ENCODE measurements at places on chromosomes 11 and 22.

DNA sequence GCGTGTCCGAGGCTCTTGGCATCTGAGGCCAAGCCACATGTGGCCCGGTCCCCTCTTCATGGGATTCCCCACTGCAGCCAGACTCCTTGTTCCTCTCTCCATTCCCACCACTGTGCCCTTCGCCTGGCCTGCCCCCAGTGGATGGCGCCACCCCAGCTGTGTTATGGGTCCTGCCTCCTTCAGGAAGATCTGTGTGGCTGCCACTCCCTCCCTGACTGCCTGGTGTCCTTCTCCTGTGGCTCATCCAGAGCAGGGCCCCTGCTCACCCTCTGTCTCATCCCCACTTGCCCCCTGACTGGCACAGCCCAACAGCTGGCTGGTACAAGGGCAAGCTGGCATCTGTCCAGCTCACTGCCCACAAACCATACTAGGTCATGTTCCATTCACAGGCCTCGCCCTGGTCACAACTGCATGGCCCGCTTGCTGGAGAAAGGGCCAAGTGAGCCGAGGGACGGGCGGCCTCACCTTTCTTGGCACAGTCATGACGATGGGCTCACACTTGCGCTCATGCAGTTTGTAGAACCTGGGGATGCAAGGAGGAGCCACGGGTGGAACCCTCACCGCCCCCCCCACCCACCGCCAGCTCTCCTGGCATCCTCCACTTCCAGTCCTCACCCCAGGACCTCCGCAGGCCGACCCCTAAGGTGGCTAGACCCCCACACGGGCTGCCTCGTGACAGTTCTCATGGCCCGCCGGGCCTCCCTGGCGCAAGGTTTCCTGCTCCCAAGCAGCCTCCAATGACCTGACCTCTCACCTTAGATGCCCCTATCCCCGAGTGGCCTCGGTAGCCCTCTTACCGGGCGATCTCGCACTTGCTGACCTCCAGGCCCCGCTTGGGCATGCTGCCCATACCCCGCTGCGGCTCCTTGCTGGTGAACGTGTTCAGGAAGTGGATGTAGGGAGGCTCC lies 2.1 kb upstream of the PTPRCAP start:
- DNase-seq, result no peak

- no peak for DNase-seq
Measured at GRCh38 chr11:62451241-62451621, 32.4 kb downstream of the SCGB1A1 start.

DNA sequence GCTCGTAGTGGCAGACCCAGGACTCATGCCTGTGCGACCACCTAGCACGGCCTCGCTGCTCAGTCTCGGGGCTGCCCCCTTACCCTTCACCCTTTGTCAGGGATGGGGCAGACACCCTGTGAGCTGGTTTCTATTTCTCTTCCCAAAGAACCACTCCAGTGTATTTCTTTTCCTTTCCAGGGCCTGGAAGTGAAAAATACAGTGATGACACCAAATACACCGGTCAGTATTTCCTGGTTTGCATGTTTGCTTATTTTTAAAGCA lies 13.7 kb downstream of the TMEM121B start:
- no peak for DNase-seq

GRCh38 chr22:41684194-41684593 lies 4.5 kb downstream of the SNU13 start:
- DNase-seq, result no peak

DNA sequence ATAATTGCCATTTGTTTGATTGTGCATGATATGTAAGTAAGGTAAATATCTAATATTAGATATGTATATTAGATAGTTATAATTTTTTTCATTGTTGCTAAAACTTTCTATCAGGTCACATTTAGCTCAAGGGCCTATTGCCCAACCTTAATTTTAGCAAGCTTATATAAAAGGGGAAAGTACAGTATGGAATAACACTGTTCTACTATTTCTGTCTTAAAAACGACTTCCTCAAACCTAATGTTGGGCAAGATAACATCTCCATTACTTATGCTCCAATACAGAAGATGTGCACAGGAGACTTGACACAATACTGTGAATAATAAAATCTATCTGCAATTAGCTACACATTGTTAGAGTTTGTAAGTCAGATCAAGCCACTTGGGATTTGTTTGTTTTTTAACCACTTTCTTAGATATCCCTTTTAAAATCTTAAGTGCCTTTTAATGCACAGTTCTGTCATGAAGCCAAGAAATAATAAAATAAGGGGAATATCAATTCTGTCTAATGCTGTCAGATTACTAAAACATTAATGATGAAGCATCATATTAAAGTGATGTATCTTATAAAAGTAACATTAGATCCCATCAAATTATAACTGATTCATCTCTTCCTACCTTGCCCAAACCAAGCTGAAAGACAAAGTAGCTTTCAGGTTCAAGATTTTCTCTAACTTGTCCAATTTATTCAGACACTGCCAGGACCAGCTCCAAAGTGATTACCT lies 98.1 kb downstream of the SIK3 start:
- DNase-seq, result no peak

- no peak for DNase-seq
Measured at GRCh38 chr11:71349627-71350026, 97.2 kb upstream of the SHANK2 start.

DNA sequence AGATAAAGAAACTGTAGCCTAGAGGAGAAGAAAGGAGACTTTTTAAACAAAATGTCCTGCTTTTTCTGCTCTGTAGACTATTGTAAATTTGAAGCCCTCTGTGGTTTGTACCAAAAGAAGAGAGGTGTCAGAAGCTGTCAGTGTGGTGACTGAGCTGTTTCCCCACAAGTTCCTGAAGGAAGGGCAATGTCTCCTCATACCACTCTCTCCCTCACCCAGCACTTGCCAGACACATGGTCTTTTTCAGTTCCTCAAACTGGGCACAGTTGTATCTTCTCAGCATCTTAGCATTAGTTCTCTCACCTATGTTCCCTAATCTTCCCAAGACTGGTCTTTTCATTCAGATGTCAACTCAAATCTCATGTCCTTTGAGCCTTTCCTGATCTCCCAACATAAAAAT lies 4.3 kb downstream of the BCO2 start:
- no peak for DNase-seq

DNA sequence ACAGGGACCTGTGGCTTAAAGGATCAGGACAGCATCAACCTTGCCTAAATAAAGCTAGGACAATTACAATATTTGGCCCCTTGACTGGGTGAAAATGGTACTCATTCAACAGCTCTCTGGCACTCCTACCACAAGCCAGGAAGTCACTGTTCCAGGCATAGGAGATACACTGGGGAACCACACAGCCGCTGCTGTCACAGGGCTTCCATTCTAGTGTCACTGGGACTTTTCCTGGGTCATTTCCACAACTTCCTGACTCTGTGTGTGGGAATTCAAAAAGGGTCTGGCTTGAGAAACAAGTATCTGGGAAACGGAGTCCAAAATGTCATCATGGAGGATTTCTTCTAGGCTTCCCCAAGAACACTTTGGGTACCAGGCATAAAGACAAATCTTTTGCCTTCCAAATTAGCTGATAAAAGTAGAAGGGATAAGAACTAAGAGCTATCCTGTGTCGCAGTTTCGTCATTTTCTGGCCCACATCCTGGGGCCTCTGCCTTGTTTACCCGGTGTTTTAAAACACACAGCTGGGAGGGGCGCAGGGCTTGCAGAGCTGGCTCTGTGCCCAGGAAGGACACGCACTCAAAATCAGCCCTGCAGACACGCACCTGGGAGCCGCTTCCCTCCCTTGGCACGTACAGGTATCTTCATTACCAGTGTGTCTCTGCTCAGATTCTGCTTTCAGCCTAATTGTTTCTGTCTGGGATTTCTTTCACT lies 38.0 kb downstream of the TMEM45B start:
- DNase-seq, result no peak

GRCh38 chr11:118005224-118006152 lies 19.3 kb downstream of the IL10RA start:
- no peak for DNase-seq

DNA sequence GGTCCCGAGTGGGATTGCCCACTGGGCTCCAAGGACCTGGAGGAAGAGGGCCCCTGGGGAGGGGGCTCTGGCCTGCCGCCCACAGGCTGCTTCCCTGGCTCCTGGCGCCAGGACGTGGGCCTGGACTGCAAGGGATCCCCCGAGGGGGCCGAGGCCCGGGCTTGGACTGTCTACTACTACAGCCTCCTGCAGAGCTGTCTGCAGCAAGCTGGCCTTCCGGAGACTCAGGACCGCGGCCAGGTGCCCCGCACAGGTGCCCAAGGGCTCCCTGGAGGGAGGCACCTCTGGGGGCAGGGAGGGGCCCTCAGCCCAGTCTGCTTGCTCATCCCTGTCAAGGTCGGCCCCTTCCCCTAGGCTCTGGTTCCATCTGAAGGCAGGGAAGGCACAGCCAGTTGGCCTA lies 1.9 kb downstream of the CARNS1 start:
- no peak for DNase-seq

DNA sequence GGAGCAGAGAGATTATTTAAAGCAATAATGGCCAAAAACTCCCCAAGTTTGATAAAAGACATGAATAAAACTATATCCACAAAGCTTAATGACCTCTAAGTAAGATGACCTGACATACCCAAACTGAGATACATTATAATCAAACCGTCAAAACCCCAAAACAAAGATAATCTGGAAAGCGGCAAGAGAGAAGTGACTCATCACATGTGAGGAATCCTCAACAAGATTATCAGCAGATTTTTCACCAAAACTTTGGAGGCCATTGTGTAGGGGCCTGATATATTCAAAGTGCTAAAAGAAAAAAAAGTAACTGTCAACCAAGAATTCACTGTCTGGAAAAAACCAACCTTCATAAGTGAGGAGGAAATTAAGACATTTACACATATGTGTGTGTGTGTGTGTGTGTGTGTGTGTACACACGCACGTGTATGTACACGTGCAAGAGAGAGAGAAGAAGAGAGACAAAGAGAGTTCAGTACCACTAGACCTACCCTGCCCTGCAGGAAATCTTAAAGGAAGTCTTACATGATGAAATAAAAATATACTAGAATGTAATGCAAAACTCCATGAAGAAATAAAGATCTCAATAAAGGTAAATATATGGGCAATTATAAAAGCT lies 752.4 kb downstream of the NELL1 start:
- no peak for DNase-seq

DNA sequence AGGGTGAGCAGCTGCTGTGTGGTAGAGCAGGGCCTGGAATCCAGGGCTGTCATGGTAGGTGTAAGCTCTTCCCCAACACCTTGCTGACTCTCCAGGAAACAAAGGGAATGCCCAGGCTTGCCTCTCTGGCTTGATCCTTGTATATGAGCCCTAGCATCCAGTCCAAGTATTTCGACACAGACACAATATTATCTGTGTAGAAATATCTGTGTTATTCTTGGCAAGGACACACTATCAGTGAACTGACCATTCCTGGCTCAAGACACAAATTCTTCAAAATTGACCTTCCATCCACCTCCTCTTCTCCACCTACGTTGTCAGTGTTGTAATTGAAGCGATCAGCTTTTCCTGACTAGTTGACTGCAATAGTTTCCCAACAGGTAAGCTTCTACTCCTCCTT lies 312.0 kb upstream of the NARS2 start:
- DNase-seq, result no peak

GRCh38 chr11:69006816-69007215 lies 6.2 kb downstream of the MRGPRF start:
- DNase-seq, result no peak

- DNase-seq, result no peak
Measured at GRCh38 chr11:107783121-107783520, 71.3 kb upstream of the SLN start.

GRCh38 chr11:117842131-117842941 lies 17.8 kb upstream of the FXYD2 start:
- DNase-seq, result no peak

GRCh38 chr22:24518771-24519485 lies 23.8 kb downstream of the UPB1 start:
- DNase-seq, result no peak

DNA sequence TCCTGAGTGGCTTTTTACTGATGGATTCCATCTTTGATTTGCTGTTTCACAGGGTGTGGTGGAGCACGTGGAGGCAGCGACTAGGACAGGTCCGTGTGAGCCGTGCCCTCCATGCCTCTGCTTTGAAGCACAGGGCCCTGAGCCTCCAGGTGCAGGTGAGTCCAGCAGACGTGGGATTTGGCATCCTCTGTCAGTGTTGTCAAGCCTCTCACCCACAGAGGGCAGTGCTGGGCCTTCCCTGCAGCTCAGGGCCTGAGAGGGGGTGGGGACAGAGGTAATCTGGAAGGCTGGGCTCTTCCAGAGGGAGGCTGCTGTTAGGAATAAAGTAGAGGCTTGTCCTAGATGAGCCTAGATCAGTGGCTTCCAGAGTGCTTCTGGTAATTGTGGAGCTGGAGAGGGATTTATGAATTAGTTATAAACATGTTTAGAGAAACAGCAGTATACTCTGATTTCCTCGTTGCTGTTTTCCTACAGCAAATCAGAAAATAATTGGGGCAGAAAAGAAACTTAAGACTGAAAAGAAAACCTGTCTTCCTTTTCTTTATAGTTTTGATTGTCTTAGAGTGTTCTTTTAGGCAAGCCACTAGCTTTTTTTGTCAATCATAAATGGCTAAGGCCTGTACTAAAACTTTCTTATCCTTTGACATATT lies 65.0 kb downstream of the SFI1 start:
- DNase-seq, result peak; percentile 89

DNA sequence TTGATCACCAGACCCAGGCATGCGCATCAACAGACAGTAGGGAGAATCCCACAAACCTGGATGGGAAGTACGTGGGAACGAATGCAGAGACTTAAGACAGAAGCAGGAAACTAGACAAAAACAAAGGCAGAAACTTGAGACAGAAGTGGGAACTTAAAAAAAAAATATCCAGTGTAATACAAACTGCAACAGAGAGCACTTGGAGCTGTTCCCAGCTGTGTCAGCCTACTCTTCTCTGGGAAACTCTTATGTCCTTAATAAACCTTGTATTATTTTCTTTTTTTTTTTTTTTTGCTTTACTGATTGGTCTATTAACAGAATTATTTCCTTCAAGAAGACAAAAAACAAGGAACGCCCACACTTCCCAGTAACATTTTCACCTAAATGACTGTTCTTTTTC lies 1818.1 kb upstream of the RAG2 start:
- DNase-seq, result no peak

GRCh38 chr11:66388780-66389386 lies 17.3 kb upstream of the SLC29A2 start:
- peak; percentile 61 for DNase-seq

DNA sequence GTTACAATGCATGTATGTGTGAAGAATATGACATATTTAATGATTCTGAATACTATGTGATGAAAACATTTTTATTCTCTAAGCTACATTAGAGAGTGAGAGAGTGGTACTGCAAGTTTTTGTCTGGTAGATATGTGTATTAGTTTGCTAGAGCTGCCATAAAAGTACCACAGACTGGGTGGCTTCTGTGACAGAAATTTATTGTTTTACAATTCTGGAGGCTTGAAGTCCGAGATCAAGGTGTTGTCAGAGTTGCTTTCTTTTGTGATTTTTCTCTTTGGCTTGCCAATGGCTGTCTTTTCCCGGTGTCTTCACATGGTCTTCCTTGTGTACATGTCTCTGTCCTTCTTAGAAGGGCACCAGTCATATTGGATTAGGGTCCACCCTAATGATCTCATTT lies 6.9 kb upstream of the OR10W1 start:
- DNase-seq, result no peak

All from HEK293T (cell line).